Vagina (tissue), 2 donors: ENCODE measurements at places on chromosomes 2 and 18.

DNA sequence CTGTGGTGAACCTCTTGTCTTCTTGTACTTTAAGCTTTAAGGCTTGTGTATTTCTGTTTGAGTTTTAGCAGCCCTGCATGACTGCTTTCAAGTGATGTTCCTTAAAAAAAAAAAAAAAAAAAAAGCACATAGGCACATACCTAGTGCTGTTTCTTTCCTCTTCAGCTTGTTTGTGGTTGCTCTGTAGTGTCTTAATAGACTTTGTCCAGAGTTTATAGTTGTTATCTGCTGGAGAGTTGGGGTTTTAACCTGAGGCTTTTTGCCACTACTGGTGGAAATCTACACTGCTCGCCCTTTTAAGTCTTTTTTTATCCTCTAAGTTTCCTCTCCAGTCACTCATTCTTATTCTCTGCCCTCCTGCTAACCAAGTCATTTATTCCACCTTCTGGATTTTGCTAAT is 34.5 kb downstream of the AGFG1 start:
- DNase-seq = no peak
- H3K4me1 ChIP-seq = peaks cover 52% of the 10 kb centered on the region
- H3K4me3 ChIP-seq = no peak overlapping the region
- H3K27ac ChIP-seq = no peak overlapping the region
- no peaks in the 10 kb centered on the region for H3K36me3 ChIP-seq

DNA sequence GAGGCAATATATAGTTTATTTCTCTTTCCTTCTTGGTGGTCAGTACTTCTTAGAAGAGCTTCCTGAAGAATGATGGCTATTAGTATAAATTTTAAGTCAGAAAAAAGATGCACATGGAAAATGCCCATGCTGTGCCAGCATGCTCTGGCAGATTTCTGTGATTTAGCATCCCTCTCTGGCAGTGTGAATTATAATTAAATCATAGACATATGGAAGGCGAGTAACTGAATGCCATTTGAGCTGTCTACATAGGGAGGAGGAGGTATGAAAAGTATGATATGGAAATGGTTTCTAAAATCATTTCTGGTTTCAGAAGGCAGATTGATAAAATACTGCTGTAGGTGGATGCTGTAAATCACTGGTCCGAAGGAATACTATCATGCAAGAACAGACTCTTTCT is 754.9 kb upstream of the LRATD1 start:
- no peak overlapping the region for H3K4me3 ChIP-seq
- no peaks in the 10 kb centered on the region for H3K27me3 ChIP-seq
- no peak overlapping the region for H3K27ac ChIP-seq
- H3K4me1 ChIP-seq = no peaks in the 10 kb centered on the region
- no peaks in the 10 kb centered on the region for H3K36me3 ChIP-seq

- H3K27me3 ChIP-seq = no peaks in the 10 kb centered on the region
- no peak for DNase-seq
- H3K4me1 ChIP-seq = peaks cover 7% of the 10 kb centered on the region
Measured at GRCh38 chr2:44772669-44773378, 168.7 kb upstream of the SIX3 start.

DNA sequence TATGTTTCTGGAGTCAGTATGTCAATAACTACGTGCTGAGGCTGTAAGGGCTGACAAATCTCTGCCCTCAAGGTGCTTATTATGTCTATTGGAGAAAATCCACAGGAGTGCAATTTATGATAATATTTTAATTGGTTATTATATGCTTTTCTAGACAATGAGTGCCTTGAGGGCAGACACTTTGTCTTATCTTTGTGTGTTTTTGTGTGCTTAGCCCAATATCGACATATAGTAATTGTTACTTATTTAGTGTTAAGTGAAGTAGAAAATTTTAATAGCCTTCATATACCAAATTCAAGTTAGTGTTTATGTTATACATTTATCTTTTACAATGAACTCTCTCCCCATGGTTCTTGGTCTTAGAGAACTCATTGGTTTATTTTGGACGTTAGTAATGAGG is 118.9 kb downstream of the WDR7 start:
- H3K27me3 ChIP-seq = no peaks in the 10 kb centered on the region
- no peaks in the 10 kb centered on the region for H3K4me1 ChIP-seq
- no peak overlapping the region for H3K4me3 ChIP-seq
- no peak for DNase-seq
- no peaks in the 10 kb centered on the region for H3K36me3 ChIP-seq

DNA sequence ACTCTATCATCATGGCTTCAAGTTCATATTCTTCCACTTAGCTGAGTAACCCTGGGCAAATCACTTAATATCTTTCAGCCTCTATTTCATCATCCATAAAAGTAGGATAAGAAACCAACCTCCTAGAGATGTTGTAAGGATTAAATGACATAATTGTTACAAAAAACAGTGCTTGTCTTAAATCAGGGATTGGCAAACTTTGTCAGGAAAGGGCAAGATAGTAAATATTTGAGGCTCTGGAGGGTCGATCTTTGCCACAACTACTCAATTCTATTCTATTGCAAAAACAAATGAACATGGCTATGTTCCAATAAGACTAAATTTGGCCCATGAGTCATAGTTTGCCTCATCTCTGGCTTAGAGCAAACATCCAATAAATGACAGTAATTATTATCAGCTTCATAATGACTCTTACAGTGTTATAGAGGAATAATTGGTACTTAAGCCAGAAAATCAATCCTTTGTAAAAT is 184.7 kb downstream of the SATB2 start:
- DNase-seq = no peak
- no peak overlapping the region for H3K27ac ChIP-seq
- no peaks in the 10 kb centered on the region for H3K4me1 ChIP-seq
- no peaks in the 10 kb centered on the region for H3K36me3 ChIP-seq
- no peak overlapping the region for H3K4me3 ChIP-seq

GRCh38 chr2:124816007-124816406 is 790.9 kb downstream of the CNTNAP5 start:
- DNase-seq = no peak
- H3K36me3 ChIP-seq = no peaks in the 10 kb centered on the region
- no peaks in the 10 kb centered on the region for H3K4me1 ChIP-seq
- no peaks in the 10 kb centered on the region for H3K27me3 ChIP-seq
- H3K4me3 ChIP-seq = no peak overlapping the region

- H3K36me3 ChIP-seq = no peaks in the 10 kb centered on the region
- H3K4me3 ChIP-seq = peak overlapping the region; percentile 88
- H3K4me1 ChIP-seq = peaks cover 20% of the 10 kb centered on the region
- H3K27ac ChIP-seq = peak overlapping the region; percentile 100
- no peak for DNase-seq
- no peaks in the 10 kb centered on the region for H3K27me3 ChIP-seq
Measured at GRCh38 chr2:207167099-207167923, 1.6 kb upstream of the KLF7 start.

DNA sequence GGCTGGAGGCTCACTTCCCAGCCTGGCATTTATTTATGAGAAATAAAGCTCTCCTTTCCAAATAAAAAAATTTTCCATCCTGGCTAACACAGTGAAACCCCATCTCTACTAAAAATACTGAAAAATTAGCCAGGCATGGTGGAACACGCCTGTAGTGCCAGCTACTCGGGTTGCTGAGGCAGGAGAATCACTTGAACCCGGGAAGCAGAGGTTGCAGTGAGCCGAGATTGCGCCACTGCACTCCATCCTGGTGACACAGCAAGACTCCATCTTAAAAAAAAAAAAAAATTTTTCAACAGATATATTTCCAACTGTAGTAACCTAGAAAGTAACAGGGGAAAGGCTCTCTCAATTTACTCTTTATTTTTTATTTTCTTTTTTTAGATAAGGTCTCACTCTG is 6.1 kb upstream of the PCBP1 start:
- H3K27me3 ChIP-seq = no peaks in the 10 kb centered on the region
- H3K27ac ChIP-seq = peak overlapping the region; percentile 66
- no peak for DNase-seq
- H3K4me3 ChIP-seq = no peak overlapping the region
- peaks cover 56% of the 10 kb centered on the region for H3K4me1 ChIP-seq
- peaks cover 5% of the 10 kb centered on the region for H3K36me3 ChIP-seq
